ENCODE measurements at places on chromosomes 4 and X.

DNA sequence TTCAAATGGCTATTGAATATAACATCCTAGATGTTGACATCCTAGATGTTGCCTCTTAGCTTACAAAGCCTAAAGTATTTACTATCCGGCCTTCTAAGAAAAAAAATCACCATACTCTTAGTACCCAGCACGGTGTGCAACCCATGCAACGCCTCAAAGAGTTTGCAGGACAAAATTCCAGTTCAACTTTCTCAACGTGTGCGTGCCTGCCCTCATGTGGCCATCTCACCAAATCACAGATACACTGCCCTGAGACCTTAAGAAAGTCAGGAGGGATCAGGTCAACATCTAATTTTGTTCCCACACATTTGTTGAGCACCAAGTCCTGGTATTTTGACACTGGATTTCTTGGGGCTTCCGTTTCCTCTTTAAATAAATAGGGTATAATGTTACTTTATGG is 68.3 kb downstream of the CRMP1 start:
- no peak overlapping the region for H3K27ac ChIP-seq
- no peaks in the 10 kb centered on the region for H3K36me3 ChIP-seq
- DNase-seq = no peak
- peaks cover 4% of the 10 kb centered on the region for H3K27me3 ChIP-seq
- no peak overlapping the region for H3K4me3 ChIP-seq

GRCh38 chr4:15653420-15653819 is 1.7 kb downstream of the FBXL5 start:
- no peaks in the 10 kb centered on the region for H3K27me3 ChIP-seq
- H3K36me3 ChIP-seq = no peaks in the 10 kb centered on the region
- H3K27ac ChIP-seq = peak overlapping the region; percentile 98
- peaks cover 34% of the 10 kb centered on the region for H3K4me1 ChIP-seq

- no peak overlapping the region for H3K27ac ChIP-seq
- no peak for DNase-seq
- H3K4me1 ChIP-seq = no peaks in the 10 kb centered on the region
- no peaks in the 10 kb centered on the region for H3K27me3 ChIP-seq
Observed at GRCh38 chrX:97850911-97851310, 967.2 kb downstream of the RPA4 start.

GRCh38 chr4:153988492-153989363 is 199.8 kb upstream of the SFRP2 start:
- no peaks in the 10 kb centered on the region for H3K27me3 ChIP-seq
- no peaks in the 10 kb centered on the region for H3K36me3 ChIP-seq
- no peak overlapping the region for H3K27ac ChIP-seq
- DNase-seq = no peak
- H3K4me1 ChIP-seq = no peaks in the 10 kb centered on the region

GRCh38 chr4:1684506-1685234 is 557 bp upstream of the FAM53A start:
- no peaks in the 10 kb centered on the region for H3K36me3 ChIP-seq
- H3K4me3 ChIP-seq = peak overlapping the region; percentile 71
- no peak for DNase-seq
- no peaks in the 10 kb centered on the region for H3K27me3 ChIP-seq

Data from naive B cell (primary cell).